ENCODE measurements at places on chromosomes 6 and 20.

GRCh38 chr20:22080985-22081384 lies 375.5 kb downstream of the PAX1 start:
- no peak for DNase-seq

DNA sequence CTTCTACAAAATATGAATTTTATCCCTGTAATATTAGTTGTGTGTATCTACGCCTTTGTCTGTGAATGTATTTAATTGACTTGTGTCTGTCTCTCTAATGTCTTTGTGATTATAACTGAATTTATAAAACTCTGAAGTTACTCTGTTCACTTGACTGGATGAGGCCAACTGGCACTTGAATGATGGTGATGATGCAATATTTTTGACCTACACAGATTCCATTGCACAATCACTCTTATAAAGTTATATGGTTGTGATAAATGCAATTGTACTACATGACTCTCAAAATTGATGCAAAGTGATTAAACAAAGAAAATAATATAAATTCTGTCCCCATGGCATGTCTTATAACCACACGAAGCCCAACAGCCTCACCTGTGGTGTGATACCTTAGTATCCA lies 287.3 kb upstream of the PLN start:
- no peak for DNase-seq

DNA sequence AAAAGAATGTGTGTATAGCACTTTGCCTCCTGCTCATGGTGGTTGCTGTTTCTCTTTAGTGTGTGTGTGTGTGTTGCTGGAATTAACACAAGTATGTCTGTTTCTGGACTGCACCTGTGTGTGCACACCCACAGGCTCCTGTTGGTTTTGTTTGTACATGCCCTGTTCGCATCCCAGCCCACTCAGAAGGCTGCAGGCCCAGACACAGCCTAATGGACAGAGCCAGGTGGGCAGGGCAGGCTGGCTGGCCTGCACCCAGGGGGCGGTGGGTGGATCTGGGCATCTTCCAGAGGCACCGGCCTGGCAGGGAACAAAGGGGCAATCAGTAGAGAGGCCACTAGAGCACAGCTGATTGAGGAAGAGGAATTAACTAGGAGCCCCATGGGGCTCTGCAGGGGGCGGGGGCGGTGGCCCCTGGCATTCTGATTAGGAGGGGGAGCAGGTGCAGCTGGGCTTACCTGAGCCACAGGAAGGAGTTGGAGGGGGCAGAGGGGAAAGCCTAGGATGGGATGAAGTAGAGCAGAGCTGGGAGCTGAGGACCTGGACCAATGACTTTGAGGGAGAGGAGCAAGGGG lies 21.9 kb downstream of the CD40 start:
- no peak for DNase-seq

- DNase-seq, result no peak
Observed at GRCh38 chr6:97049253-97050011, 124.9 kb downstream of the KLHL32 start.

GRCh38 chr6:41527721-41528408 lies 18.3 kb upstream of the FOXP4 start:
- DNase-seq, result no peak

DNA sequence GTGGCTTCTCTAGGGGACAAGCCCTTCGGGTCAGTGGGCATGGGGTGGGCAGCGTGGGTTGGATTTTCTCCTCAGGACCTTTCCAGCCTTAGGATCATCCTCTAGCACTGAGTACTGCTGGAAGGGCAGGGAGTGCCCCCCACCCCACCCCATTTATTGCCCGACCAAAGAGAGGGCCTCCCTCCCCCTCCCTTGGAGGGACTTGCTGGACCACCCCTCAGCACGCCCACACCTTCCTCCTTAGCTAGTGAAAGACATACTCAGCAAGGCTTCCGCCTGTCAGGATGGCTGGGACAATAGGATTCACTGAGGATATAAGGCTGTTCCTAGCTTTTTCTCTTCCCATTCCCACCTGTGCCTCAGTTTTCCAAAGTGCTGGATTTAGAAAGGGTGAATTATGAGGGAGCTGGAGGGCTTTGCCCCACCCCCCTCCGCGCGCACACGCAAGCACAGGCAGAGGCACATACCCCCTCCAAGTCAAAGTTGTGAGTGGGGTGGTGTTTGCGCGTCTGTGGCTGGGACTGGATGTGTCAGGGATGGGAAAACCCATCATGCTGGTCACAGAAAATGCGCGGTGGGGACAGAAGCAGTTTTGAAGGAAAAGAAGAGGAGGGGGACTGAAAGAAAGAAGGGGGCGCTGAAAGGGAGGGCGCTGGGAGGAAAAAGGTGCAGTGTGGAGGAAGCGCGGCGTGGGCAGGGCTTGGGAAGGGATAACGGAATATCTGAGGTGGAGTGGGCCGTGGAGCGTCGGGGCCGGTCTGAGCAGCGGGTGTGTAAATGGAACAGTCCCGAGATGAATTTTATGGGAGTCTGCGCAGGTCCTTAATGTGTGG lies 693 bp upstream of the SLC29A1 start:
- DNase-seq, result no peak

- DNase-seq, result no peak
Observed at GRCh38 chr6:26383624-26384417, 913 bp downstream of the BTN2A2 start.

- no peak for DNase-seq
Observed at GRCh38 chr6:137651178-137651577, 157.0 kb upstream of the OLIG3 start.

- no peak for DNase-seq
Observed at GRCh38 chr6:169172456-169172855, 81.2 kb downstream of the THBS2 start.

GRCh38 chr6:109344226-109344625 lies 38.0 kb downstream of the CD164 start:
- DNase-seq, result no peak
